ENCODE measurements at places on chromosomes 4 and X. TPM values are rescaled to one million over a fixed set of nuclear protein-coding genes. Genes with fewer than 3 reads are reported as not detected.

AIMP1 gene
- 19.4 TPM for total RNA-seq

ATRX gene
- total RNA-seq, result 87.8 TPM

TMEM47 gene
- 12.7 TPM for total RNA-seq

DNA sequence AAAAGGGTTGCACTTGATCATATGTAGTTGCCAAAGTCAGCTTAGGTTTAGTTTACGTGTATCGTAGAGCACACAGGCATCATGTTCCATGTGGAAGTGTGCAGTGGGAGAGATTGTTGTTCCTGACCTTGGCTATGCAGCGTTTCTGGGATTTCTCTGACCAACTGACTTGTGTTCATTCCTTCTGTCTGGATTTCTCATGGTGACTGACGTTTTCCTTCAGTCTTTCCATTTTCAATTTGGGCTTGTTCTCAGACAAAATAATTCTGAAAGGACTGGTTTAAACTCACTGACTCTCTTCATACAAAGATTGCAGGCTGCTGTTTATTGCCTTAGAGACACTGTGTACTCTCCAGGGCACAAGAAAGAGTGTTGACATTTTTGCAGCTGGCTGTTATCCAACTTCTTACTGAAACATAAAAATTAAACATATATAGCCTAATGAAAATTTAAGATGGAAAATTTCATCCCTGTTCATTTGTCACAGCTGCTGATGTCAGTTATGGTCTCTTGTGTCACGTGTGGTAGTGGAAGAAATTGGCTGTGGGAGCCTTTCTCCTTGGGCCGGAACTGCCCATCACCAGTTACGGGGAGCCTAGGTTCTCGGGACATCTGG, 95.4 kb downstream of the TNIP2 start:
- DNase-seq, result no peak
- H3K36me3 ChIP-seq, result peaks cover 54% of the 10 kb centered on the region
- H3K4me3 ChIP-seq, result no peak overlapping the region
- H3K27ac ChIP-seq, result no peak overlapping the region
- no peaks in the 10 kb centered on the region for H3K27me3 ChIP-seq
- H3K4me1 ChIP-seq, result peaks cover 4% of the 10 kb centered on the region

DNA sequence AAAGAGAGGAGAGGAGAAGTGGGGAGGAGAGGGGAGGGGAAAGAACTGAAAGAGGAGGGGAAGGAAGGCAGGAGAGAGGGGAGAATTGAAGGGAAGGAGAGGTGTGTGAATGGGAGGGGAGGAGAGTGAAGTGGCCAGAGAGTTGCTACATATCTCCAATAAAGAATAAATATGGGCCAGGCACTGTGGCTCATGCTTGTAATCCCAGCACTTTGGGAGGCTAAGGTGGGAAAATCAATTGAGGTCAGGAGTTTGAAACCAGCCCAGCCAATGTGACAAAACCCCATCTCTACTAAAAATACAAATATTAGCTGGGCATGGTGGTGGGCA, 482.4 kb downstream of the NAF1 start:
- no peaks in the 10 kb centered on the region for H3K4me1 ChIP-seq
- no peak overlapping the region for H3K27ac ChIP-seq
- no peak for DNase-seq
- no peak overlapping the region for H3K4me3 ChIP-seq
- no peaks in the 10 kb centered on the region for H3K27me3 ChIP-seq

- DNase-seq, result no peak
- H3K4me3 ChIP-seq, result peak overlapping the region; percentile 54
- H3K27ac ChIP-seq, result no peak overlapping the region
- H3K27me3 ChIP-seq, result peaks cover 25% of the 10 kb centered on the region
- H3K36me3 ChIP-seq, result no peaks in the 10 kb centered on the region
Measured at GRCh38 chr4:54661686-54662085, 3.9 kb downstream of the KIT start.

GRCh38 chrX:1213971-1214370, 1.5 kb upstream of the CRLF2 start:
- no peak overlapping the region for H3K4me3 ChIP-seq
- no peaks in the 10 kb centered on the region for H3K36me3 ChIP-seq
- no peaks in the 10 kb centered on the region for H3K27me3 ChIP-seq
- H3K27ac ChIP-seq, result no peak overlapping the region

DNA sequence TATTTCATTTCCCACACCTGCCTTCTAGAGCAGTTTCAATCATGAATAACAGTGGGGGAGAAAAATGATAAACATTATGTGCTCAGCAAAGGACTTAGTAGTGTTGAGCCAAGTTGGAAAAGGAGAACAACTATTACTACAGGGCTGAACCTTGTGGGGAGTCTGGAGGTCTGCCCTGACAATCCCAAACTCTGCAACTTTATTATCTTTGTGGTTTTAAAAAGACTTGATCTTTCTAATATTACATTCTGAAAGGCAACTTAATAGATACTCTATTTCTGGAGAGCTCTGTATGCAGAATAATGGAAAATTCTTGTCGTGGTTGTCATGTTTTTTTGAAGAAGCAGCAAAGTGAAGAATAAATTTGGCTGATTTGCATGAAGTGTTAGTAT, 116.1 kb downstream of the SPCS3 start:
- no peaks in the 10 kb centered on the region for H3K4me1 ChIP-seq
- H3K36me3 ChIP-seq, result no peaks in the 10 kb centered on the region
- DNase-seq, result no peak

GRCh38 chrX:154600759-154601374, 15.9 kb downstream of the CTAG1A start:
- H3K36me3 ChIP-seq, result no peaks in the 10 kb centered on the region
- no peak overlapping the region for H3K27ac ChIP-seq
- H3K4me1 ChIP-seq, result peaks cover 14% of the 10 kb centered on the region
- no peak overlapping the region for H3K4me3 ChIP-seq
- DNase-seq, result no peak
- H3K27me3 ChIP-seq, result no peaks in the 10 kb centered on the region

GRCh38 chr4:23733476-23733875, 156.4 kb downstream of the PPARGC1A start:
- no peak for DNase-seq
- H3K36me3 ChIP-seq, result no peaks in the 10 kb centered on the region
- no peak overlapping the region for H3K27ac ChIP-seq
- H3K27me3 ChIP-seq, result no peaks in the 10 kb centered on the region
- no peaks in the 10 kb centered on the region for H3K4me1 ChIP-seq
- H3K4me3 ChIP-seq, result no peak overlapping the region

GRCh38 chr4:24252121-24252520, 332.2 kb downstream of the DHX15 start:
- no peaks in the 10 kb centered on the region for H3K4me1 ChIP-seq
- no peak for DNase-seq

GRCh38 chrX:19057856-19058255, 64.4 kb downstream of the ADGRG2 start:
- H3K27ac ChIP-seq, result no peak overlapping the region
- H3K36me3 ChIP-seq, result no peaks in the 10 kb centered on the region
- no peak for DNase-seq
- no peaks in the 10 kb centered on the region for H3K27me3 ChIP-seq
- H3K4me3 ChIP-seq, result no peak overlapping the region
- no peaks in the 10 kb centered on the region for H3K4me1 ChIP-seq

GRCh38 chrX:72046447-72046846, 85.3 kb downstream of the RTL5 start:
- no peak for DNase-seq
- no peaks in the 10 kb centered on the region for H3K27me3 ChIP-seq
- H3K27ac ChIP-seq, result no peak overlapping the region
- H3K4me3 ChIP-seq, result no peak overlapping the region

- H3K4me3 ChIP-seq, result no peak overlapping the region
- H3K27me3 ChIP-seq, result no peaks in the 10 kb centered on the region
- no peak overlapping the region for H3K27ac ChIP-seq
Measured at GRCh38 chrX:136636121-136636520, 11.8 kb upstream of the CD40LG start.

- H3K4me1 ChIP-seq, result peaks cover 9% of the 10 kb centered on the region
- H3K27me3 ChIP-seq, result no peaks in the 10 kb centered on the region
- H3K27ac ChIP-seq, result no peak overlapping the region
- no peak for DNase-seq
- H3K4me3 ChIP-seq, result no peak overlapping the region
Measured at GRCh38 chr4:112141366-112142138, 3.7 kb upstream of the FAM241A start.

- H3K36me3 ChIP-seq, result no peaks in the 10 kb centered on the region
- H3K4me3 ChIP-seq, result no peak overlapping the region
- no peaks in the 10 kb centered on the region for H3K27me3 ChIP-seq
- H3K27ac ChIP-seq, result no peak overlapping the region
Measured at GRCh38 chr4:77617203-77617602, 11.6 kb downstream of the CXCL13 start.

DNA sequence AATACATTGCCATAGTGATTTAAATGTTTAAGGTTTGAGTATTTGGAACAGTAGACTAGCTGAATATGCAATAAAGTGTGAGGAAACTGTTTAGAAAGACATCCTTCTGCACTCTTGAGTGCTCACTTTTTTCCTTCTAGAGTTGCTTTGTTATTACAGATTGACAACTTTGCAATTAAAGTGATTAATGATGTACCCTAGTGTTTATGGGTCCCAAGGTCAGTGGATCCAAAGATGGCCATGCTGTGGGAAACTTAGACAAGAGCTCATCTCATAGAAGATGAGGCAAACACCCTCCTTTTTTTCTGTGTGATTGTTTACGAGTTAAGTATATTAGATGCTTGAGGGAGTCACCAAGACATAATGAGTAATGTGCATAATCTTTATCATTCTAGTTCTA, 118.8 kb downstream of the PDLIM5 start:
- H3K36me3 ChIP-seq, result peaks cover 3% of the 10 kb centered on the region
- H3K4me1 ChIP-seq, result peaks cover 13% of the 10 kb centered on the region
- H3K4me3 ChIP-seq, result no peak overlapping the region
- H3K27me3 ChIP-seq, result no peaks in the 10 kb centered on the region
- no peak overlapping the region for H3K27ac ChIP-seq

DNA sequence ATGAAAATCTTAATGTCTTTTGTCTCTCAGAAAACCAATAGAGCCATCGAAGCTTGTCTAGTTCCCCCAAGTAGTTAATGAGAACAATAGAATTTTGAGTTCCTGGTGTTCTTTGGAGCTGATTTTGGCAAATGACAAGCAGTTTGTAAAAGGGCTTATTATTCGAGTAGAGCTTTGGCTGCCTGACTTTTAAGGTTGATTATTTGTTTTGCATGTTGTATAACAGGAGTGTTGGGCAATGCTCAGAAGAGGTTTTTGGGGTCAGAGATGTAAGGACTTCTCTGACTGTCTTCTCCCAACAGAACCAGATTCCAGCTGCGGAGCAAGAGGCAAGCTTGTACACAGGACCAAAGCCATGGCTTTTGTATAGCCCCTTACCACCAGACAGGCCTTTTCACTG, 30.0 kb downstream of the ZCCHC12 start:
- no peak overlapping the region for H3K4me3 ChIP-seq
- no peak overlapping the region for H3K27ac ChIP-seq
- DNase-seq, result no peak
- no peaks in the 10 kb centered on the region for H3K4me1 ChIP-seq

DNA sequence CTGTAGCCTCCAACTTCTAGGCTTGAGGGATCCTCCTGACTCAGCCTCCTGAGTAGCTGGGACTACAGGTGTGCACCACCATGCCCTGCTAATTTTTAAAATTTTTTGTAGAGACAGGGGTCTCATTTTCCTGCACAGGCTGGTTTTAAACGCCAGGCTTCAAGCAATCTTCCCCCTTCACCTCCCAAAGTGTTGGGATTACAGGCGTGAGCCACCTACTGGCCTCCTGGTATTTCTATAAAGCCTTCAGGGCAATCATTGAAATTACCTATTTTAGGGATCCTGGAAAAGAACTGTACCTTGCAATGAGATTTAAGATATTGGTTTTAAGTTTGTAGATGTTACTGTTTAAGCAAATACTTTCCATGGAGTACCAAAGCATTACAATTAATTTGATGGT, 13.5 kb upstream of the PLS3 start:
- no peaks in the 10 kb centered on the region for H3K4me1 ChIP-seq
- H3K36me3 ChIP-seq, result no peaks in the 10 kb centered on the region
- no peaks in the 10 kb centered on the region for H3K27me3 ChIP-seq
- H3K4me3 ChIP-seq, result no peak overlapping the region

GRCh38 chrX:93868289-93868965, 194.4 kb downstream of the FAM133A start:
- no peak overlapping the region for H3K4me3 ChIP-seq
- H3K36me3 ChIP-seq, result no peaks in the 10 kb centered on the region
- no peaks in the 10 kb centered on the region for H3K27me3 ChIP-seq
- no peak for DNase-seq

DNA sequence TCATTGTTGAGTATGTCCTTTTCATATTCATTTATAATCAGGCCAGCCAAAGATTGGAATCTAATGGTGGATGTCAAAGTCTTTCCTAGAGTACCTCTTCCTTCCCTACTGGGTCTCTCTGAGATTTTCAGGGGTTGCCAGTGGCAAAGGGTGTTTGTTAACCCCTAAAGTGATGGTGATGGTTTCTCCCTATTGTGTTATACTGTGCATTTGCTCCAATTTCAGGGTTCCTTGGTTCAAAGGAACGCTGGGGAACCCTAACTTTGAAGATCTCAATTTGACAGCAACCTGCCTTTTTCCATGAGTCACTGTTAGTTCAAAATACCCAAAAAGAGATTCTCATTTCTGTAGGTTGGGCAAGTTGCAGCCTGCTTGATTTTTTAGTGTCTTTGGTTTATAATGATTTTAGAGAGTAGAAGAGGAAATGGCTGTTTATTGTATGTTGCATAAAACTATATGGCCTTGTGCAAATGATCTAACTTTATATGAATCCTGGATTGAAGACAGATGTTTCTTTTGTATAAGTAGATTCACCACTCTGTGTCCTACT, 23.0 kb downstream of the GAB1 start:
- DNase-seq, result no peak
- no peaks in the 10 kb centered on the region for H3K27me3 ChIP-seq
- no peak overlapping the region for H3K4me3 ChIP-seq
- peak overlapping the region; percentile 80 for H3K27ac ChIP-seq
- H3K4me1 ChIP-seq, result peaks cover 82% of the 10 kb centered on the region
- no peaks in the 10 kb centered on the region for H3K36me3 ChIP-seq

- H3K4me3 ChIP-seq, result no peak overlapping the region
- no peaks in the 10 kb centered on the region for H3K4me1 ChIP-seq
- H3K27ac ChIP-seq, result no peak overlapping the region
- no peaks in the 10 kb centered on the region for H3K27me3 ChIP-seq
- H3K36me3 ChIP-seq, result no peaks in the 10 kb centered on the region
- no peak for DNase-seq
Measured at GRCh38 chr4:60682901-60683300, 517.2 kb upstream of the ADGRL3 start.

All from suprapubic skin (tissue), 4 donors.